ENCODE measurements at places on chromosomes 4 and X. TPM values are rescaled to one million over a fixed set of nuclear protein-coding genes. Genes with fewer than 3 reads are reported as not detected.

TMEM271 gene
- total RNA-seq: not detected

NR0B1 gene
- total RNA-seq: not detected

MAP9 gene
- 11.4 TPM for total RNA-seq

ATOH1 gene
- total RNA-seq: not detected

TLR10 gene
- total RNA-seq: not detected

All from activated CD8-positive, alpha-beta memory T cell treated with anti-CD3 and anti-CD28 coated beads for 36 hours (primary cell).